ENCODE measurements at places on chromosomes 3 and 15.

GRCh38 chr3:170734735-170735065 is 135.3 kb downstream of the RPL22L1 start:
- DNase-seq = no peak

DNA sequence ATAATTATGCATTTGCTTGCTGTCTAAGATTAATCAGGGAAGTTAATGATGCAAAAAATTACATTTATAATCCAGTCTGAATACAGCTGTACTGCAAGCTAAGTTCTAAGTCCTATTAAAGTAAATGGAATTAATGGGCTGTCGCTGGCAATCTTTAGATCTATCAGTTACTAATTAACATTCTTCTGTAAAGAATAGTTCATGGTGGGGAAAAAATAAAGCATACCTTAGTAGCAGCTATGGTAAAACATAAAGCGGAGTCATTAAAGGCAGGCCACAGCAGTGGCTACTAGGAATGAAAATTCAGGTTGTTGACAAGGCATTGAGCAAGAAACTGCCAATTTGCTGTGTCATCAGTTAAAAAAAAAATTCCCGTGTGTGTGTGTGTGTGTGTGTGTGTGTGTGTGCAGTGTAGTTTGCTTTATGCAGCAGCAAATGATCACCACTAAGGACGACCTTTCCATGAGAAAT is 129.8 kb downstream of the ZNF385D start:
- no peak for DNase-seq

- DNase-seq = no peak
Observed at GRCh38 chr15:85730001-85730820, 64.5 kb downstream of the KLHL25 start.

- no peak for DNase-seq
Observed at GRCh38 chr3:47612178-47612577, 33.5 kb upstream of the CSPG5 start.

DNA sequence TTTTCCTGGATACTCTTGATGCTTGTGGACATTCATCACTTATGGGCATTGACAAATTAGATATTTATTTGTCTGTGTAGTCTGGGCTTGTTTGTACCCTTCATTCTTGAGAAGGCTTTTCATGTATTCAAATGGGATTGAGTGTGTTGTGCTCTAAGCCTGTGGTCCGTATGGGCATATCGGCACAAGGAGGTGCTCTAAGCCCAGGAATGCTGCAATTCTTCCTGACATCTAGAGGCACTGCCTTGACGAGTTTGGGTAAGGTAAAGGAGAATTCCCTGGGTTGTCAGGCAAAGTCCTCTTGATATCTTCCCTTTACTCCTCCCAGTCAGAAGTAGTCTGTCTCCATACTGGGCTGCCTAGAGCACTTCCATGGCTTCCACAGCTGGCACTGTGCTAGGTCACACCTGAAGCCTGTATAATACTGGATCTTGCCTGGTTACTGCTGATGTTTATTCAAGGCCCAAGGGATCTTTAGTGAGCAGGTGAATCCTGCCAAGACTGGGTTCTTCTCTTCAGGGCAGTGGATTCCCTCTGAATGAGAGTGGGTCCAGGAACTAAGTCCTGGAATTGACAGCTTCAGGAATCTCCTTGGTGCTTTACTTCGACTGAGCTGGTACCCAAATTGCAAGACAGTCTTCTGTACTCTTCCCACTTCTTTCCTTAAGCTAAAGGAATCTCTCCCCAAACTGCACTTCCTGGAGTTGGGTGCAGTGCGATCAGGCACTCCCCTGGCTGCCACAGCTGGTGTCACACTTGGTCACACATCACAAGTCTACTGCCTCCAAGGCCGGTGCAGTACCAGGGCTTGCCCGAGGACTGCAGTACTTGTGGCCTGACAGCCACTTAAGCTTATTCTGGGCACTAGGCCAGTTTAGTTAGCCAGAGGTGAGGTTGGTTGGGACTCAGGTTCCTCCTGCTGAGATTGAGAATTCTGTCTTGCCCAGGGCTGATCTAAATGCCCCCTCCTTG is 46.0 kb downstream of the GALK2 start:
- DNase-seq = no peak

- no peak for DNase-seq
Observed at GRCh38 chr3:11739706-11740105, 96.0 kb upstream of the VGLL4 start.

GRCh38 chr15:39581242-39581792 is 438 bp downstream of the THBS1 start:
- DNase-seq = no peak

GRCh38 chr15:47728426-47728825 is 11.1 kb downstream of the SEMA6D start:
- DNase-seq = no peak

- no peak for DNase-seq
Observed at GRCh38 chr3:28078536-28078935, 162.9 kb upstream of the CMC1 start.

DNA sequence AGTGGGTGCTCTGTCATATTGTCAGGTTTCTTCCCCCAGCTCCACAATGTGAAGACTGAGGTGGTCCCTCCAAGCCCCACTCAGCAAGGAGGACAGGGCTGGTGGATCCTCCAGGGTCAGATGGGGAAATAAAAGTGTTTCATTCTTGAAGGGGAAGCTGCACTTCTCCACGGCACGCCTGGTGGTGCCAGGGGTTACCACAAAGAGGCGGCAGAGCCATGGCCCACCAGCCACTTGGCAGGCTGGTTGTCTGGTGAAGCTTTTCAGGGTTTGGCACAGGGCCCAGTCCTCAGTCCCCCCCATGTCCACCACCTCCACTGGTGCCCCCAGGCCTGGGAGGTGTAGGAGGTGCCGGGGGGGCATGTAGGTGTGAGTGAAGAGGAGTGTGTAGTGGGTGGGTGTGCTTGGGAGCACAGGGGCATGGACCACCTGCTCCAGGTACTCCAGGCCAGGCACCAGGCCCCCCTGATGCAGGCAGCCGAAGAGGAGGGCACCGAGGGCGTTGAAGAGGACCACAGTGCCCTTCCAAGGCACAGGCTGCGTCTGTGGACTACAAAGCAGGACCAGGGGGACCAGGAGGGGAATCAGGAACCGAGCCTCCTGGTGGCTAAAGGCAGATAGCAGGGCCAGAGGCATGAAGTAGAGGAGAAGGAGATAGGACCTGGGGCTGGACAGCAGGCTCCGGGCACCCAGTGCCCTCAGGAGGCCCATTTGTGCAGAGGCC is 5.0 kb upstream of the NCBP2 start:
- DNase-seq = no peak

GRCh38 chr3:105719791-105720190 is 149.0 kb downstream of the CBLB start:
- DNase-seq = no peak

GRCh38 chr3:57816471-57817095 is 60.5 kb downstream of the SLMAP start:
- DNase-seq = no peak

- no peak for DNase-seq
Observed at GRCh38 chr3:27675287-27675686, 46.8 kb downstream of the EOMES start.

GRCh38 chr15:83458381-83458780 is 11.2 kb downstream of the SH3GL3 start:
- DNase-seq = no peak

- DNase-seq = peak; percentile 3
Observed at GRCh38 chr15:100973351-100974111, 54.4 kb downstream of the LRRK1 start.

DNA sequence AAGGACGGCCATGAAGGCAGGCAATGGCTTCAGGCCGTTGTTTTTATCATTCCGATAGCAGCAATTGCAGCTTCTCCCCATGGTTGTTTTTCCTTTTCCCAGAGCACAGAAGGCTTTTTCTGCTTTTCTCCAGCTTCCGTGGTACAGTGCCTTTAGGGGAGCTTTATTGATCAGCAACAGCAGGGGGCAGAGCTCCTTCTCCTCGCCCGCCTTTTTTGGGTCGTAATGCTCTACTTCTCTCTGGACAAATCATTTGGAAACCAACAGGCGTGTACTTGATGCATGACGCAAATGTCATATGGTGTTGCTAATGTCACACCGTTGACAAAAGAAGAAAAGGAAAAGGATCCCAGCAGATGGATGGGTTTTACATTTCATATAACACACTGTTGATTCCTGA is 79.7 kb upstream of the SNRK start:
- no peak for DNase-seq

GRCh38 chr3:182737825-182738224 is 55.5 kb upstream of the ATP11B start:
- no peak for DNase-seq

DNA sequence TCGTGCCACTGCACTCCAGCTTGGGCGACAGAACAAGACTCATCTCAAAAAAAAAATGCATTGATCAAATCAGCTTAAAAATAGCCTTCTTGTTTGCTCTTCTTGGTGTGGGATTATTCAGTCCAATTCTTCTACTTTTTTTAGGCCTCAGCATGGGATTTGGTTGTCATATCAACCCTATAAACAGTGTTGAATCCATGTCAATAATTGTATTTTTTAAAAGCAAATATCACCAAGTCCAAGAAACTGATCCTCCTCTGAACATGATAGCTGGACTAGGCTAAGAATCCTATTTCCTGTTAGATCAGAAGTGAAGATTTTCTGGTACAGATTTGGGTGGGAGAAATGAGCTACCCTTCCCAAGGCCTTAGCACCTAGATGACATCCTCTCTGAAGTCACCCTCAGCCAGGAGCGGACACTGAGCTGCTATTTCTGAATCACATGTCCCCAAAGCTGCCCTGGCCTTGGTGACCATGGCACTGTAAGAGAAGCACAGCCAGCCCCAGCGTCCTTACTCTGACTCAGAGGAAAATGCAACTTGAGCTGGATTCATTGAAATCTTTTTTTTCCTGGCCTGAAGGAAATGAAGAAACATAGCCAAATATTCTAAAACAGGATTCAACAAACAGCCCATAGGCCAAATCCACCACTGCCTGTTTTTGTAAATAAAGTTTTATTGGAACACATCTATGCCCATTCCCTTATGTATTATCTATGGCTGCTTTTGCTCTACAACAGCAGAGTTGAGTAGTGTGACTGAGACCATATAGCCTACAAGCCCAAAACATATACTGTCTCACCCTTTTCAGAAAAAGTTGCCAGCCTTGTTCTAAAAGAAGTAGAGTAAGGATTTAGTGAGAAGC is 215.9 kb upstream of the CTDSPL start:
- no peak for DNase-seq

DNA sequence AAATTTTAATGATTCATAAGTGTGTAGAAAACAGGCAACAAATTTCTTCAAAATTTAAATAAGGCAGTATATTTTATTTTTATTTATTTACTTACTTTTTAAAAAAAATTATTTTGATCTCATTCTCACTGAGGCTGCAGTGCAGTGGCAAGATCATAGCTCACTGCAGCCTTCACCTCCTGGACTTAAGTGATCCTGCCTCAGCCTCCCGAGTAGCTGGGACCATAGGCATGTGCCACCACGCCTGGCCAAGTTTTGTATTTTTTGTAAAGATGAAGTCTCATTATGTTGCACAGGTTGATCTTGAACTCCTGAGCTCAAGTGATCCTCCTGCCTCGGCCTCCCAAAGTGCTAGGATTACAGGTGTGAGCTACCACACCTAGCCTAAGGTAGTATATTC is 61.2 kb upstream of the XRN1 start:
- DNase-seq = no peak

- no peak for DNase-seq
Observed at GRCh38 chr3:88075497-88075896, 16.4 kb downstream of the ZNF654 start.

- DNase-seq = no peak
Observed at GRCh38 chr3:112121577-112122547, 11.2 kb downstream of the GCSAM start.

DNA sequence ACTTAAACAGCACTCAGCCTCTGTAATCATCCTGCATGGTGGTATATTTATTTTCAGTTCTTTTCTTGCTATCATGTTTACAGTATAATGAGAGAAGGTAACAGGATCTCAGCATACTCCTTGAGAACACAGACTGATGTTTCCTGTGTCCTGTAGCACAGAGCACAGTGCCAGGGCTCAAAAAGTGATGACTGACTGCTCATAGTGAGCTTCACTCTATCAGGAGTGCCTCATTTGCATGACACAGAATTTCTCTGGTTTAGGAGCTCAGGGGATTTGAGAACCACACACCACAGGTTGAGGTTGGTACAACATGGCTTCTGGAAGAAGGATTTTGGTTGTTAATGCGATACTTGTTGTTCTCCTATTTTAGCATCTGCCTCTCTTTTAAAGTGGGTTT is 68.5 kb upstream of the SLC2A2 start:
- DNase-seq = no peak

- DNase-seq = no peak
Observed at GRCh38 chr15:89409184-89410038, 74.8 kb upstream of the POLG start.

- no peak for DNase-seq
Observed at GRCh38 chr15:32763295-32763694, 45.5 kb downstream of the GREM1 start.

GRCh38 chr3:94069194-94069813 is 6.4 kb downstream of the NSUN3 start:
- DNase-seq = no peak

- no peak for DNase-seq
Observed at GRCh38 chr3:13115991-13116390, 42.8 kb upstream of the IQSEC1 start.

- DNase-seq = no peak
Observed at GRCh38 chr3:194675680-194676079, 3.7 kb upstream of the LSG1 start.

DNA sequence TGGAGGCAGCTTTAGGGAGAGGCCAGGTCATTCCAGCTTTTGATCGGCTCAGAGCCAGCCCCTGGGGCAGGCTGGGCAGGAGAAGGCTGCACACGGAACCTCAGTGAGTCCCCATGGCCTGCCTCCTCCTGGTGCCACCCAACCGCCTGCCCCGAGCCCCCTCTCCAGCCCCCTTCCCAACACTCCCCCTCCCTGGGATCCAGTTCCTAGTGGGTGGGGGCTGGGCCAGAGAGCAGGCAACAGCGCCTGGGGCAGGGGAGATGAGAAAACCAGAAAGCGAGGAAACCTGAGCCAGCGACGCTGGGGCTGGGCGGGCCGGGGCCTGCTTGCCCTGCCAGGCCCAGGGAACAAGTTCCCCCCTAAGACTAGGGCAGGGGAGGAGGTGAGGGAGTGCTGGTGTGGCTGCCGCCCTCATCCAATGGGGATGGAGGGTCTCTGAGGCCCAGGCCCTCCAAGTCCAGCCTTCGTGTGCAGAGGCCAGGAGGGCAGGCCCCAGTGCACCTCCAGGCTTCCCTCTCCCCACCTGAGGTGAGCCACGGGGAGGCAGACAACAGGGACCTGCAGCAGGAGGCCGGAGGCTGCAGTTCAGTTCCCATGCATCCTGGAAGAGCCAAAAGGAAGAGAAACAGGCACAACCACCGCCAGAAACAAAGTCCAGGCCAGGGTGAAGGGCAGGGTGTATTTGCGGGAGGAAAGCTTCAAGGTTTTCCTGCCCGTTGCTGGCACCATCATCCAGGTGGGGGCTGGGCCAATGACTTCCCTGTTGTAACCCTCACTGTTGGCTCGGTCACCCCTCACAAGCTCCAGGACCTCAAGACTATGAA is 4.0 kb upstream of the SEMA3F start:
- no peak for DNase-seq
